PC-3 (cell line): ENCODE measurements at places on chromosomes 2 and 18.
A peak's percentile ranks its signal among the peaks of the same experiment; 100 is the strongest.

GRCh38 chr18:50311650-50312049 lies 24.2 kb upstream of the CXXC1 start:
- DNase-seq: no peak

- no peak for DNase-seq
Measured at GRCh38 chr2:9279426-9279825, 72.8 kb downstream of the ASAP2 start.

GRCh38 chr18:28189400-28190239 lies 12.7 kb upstream of the CDH2 start:
- DNase-seq: peak; percentile 87

- DNase-seq: peak; percentile 52
Measured at GRCh38 chr18:498931-499775, 1.3 kb downstream of the COLEC12 start.

DNA sequence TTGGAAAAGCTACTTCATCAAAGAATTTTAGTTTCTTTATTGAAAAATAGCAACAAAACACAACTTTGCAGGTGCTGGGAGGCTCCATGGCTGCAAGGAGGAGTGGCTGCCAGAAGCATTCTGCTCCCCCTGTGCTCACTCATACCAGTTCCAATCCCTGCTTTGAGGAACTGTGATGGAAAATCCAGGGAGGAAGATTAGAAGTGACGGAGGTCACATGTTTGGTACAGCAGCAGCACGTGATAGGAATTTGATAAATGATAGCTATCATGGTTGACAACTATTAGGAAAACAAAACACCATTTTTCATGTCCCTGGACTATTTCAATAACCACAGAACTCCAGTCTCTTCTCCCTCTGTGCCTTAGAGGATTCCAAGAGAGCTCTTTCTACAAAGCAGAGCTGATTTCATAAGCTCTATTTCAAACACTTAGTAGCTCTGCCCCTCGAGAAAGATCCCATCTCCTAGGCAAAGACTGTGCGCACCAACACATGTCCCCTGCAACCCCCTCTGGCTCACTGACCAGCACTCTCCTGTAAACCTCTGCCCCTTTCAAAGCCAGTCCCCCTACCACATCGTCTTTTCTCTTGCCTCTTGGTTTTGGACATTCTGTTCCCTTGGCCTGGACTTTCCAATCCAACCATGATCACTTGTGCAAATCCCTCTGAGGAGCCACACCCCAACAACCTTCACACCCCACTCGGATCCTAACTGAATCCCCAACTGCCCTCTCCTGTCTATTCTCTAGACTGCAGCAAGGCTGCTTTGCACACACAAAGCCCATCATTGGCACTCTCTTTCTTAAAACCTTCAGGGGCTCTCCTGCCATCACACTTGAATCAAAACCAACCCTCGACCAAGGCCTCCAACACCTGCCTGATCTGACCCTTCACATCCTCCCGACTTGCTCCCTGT lies 352.4 kb upstream of the PKDCC start:
- DNase-seq: no peak

- no peak for DNase-seq
Measured at GRCh38 chr2:156585457-156585856, 149.3 kb downstream of the GPD2 start.

- DNase-seq: peak; percentile 68
Measured at GRCh38 chr18:2903006-2903405, 56.2 kb downstream of the EMILIN2 start.

GRCh38 chr2:210442457-210442856 lies 34.1 kb downstream of the LANCL1 start:
- DNase-seq: no peak

GRCh38 chr2:165681841-165682240 lies 112.2 kb downstream of the GALNT3 start:
- no peak for DNase-seq

DNA sequence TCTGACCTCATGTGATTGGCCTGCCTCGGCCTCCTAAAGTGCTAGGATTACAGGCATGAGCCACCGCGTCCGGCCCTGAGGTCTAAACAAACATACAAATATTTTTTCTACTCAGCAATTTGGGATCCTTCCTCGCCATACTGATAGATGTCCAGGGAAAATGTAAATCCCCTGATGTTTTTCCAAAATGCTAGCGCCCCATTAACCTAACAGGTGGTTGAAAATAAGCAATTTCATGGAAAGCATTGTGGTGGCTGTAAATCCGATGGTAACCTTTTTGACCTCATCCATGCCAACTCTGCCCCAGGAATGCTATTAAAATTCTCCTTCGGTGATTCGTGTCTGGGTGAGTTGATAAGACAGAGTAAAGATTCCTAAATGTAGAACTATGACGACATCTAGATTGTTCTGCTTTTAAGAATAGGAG lies 19.3 kb downstream of the GEMIN6 start:
- DNase-seq: no peak

- no peak for DNase-seq
Measured at GRCh38 chr2:101533561-101534148, 58.7 kb upstream of the RFX8 start.

GRCh38 chr2:194486326-194486725 lies 1170.7 kb upstream of the SLC39A10 start:
- DNase-seq: no peak
